ENCODE measurements at places on chromosomes 12 and 14. TPM values are rescaled to one million over a fixed set of nuclear protein-coding genes. Genes with fewer than 3 reads are reported as not detected.

DNA sequence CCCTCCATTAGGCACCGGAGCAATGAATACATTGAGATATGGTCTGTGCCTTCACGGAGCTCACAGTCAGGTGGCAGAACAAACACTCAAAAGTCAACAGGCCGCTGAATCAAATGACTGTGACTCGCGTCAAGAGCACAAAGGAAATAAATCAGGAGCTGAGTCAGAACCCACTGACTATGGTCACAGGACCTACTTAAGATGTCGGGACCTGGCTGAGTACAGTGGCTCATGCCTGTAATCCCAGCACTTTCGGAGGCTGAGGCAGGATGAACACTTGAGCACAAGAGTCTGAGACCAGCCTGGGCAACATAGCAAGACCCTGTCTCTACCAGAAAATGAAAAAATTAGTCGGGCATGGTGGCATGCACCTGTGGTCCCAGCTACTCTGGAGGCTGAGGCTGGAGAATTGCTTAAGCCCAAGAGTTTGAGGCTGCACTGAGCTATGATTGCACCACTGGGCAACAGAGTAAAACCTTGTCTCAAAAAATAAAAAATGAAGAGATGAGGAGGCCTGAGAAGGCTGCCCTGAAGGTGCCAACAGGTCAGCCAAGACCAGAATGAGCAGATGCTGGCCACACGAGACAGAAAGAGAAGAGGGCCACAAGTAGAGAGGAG lies 19.9 kb downstream of the TMEM233 start:
- no peak for DNase-seq

DNA sequence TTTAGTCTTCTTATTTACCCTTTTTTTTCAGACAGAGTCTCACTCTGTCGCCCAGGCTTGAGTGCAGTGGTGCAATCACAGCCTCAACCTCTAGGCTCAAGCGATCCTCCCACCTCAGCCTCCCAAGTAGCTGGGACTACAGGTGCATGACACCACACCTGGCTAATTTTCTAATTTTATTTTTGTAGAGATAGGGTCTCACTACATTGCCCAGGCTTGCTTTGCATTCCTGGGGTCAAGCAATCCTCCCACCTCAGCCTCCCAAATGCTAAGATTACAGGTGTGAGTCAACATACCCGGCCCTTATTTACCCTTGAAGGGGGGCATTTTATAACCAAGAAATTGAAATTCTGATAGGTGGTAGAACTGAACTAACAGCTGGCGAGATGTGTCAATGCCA lies 21.0 kb downstream of the HECTD4 start:
- no peak for DNase-seq

DNA sequence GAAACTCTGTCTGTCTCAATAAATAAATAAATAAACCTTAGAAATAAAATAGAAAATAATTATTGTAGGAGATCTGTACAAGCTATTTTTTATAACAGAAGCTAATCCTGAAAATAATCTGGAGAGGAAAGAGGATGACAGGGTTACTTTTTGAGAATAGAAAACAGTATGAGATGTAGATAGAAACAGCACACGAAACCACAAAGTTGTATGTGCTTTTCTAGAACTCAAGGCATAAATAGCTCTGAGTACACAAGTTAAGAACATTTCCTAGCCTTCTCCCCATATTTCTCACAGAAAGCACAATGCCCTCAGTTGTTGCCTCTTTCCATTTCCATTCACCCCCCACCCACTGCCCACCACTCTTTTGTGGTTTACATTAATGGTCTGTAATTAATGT lies 35.7 kb downstream of the SLC38A4 start:
- DNase-seq, result no peak

DNA sequence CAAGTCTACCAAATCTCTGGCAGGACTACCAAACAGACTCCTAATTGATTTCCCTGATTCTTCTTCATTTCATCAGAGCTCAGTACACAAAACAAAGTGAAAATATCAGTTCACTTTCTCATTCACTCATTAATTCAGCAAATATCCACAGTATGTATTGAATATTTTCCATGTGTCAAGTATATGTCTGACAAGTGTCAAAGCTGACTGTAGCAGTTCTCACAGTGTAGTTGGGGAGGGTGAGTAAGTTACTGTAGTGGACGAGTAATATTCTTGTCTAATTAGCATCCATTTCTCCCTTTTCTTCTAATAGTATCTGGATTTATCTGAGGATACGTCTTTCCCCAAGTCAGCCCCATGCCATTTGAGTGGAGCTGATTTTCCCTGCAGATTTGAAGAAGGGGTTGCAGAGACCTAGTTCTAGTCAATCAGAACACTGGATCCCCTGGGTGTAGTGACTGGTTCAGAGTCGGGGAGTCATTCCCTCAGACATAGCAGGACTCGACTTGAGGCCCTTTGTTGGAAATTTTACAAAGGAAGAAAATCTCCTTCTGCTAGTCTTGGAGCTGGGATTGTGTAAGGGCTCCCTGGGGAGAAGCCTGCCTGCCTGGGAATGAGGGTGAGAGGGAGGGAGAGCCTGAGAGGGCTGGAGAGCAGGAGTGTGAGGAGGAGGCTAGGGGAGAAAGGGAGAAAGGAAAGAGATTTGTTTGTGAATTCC lies 51.4 kb downstream of the GRIP1 start:
- DNase-seq, result no peak

DNA sequence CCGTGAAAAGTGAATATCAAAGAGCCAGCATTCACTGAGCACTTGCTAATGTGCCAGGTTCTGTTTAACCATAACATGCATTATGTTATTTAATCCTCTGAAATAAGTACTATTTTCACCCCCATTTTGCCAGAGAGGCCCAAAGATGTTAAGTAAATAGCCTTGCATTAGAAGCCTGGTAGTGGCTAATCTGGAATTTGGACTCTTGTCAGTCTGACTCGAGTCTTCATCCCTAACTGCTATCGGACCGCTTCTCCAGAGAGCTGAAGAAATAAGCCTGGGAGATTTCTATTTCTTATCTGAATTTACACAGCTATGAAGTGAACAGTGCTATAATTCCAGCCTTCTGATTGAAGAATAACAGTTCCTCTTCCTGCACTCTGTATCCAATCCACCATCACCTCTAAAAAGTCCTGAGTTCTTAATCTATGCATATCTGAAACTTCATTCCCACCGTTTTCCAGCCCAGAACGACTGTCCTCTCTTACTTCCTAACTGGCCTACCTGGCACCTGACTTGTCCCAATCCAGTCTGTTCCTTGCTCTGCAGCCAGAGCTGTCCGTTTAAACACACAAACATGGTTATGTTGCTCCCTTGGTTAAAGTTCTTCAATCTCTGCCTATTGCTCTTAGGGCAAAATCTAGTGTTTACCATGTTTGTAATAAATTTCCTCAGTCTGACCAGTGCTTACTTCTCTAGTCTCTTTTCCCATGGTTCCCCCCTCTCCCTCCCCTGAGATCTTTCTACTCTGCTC lies 2.3 kb downstream of the POLR3B start:
- no peak for DNase-seq

DNA sequence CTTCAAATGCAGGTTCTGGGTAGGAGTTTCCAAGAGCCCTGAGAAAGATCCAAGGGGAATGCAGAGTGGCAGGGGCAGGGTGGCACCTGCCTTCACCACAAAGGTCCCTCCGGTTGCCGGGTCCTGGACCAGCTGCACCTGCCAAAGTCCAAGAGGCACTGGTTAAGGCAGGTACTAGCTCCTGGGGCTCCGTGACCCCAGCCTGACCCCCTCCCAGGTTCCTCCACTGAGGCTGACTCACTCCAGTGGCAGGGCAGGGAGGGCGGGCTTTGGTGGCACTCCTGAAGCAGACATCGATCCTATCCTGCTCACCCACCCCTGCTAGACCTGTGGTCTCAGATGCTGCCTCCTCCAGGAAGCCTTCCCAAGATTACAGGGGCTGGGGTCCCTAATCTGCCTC lies 11.4 kb downstream of the RPS6KL1 start:
- no peak for DNase-seq

GRCh38 chr12:65892841-65893251 lies 68.6 kb downstream of the HMGA2 start:
- no peak for DNase-seq

DNA sequence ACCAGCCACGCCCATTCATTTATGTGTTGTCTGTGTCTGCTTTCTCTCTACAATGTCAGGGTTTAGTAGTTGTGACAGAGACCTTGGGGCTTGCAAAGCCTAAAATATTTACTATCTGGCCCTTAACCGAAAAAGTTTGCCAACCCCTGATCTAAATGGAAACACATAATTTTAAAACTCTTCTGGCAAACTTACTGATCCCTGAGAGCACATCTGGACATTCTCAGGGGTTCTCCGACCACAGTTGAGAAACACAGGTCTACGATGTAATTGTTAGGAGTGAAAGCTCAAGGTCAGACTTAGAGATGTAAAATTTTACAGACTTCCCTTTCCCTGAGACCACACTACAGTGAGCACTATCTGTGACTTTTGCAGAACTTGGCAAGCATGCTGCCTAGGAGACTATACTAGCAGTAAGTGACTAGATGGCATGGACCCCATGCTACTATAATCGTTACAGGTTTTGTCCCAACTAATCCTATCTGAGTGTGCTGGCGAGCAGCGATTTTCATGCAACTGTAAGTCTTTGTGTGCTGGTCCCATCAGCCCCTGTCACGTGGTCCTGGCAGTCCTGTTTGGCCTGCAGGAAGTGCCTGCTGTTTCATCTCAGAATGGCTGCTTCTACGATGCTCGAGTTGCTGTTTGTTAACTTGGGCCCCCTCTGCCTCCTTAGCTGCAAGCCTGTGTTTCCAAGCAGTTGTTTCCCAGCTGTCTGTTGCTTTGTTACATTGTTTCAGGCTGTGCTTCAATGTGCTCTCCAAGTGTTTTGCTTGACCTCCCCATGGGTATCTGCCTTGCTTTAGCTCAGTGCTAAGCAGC lies 21.6 kb downstream of the TMTC2 start:
- no peak for DNase-seq

DNA sequence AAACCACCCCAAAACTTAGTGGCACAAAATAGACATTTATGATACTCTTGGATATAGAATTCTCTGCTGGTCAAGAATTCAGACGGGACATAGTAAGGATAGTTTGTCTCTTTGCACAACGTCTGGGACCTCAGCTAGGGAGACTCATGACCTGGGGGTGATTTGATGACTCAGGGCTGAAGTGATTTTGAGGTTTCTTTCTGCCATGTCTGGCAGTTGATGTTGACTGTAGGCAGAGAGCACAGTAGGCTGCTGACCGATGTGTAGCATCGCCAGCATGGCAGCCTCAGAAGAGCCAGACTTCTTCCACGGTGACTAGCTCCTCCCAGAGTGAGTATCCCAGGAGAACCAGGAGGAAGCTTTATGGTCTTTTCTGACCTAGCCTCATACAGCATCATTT lies 88.9 kb upstream of the FRMD6 start:
- DNase-seq, result no peak

- no peak for DNase-seq
These were observed 58.7 kb downstream of the DRAM1 start for GRCh38 chr12:101935890-101936746.

DNA sequence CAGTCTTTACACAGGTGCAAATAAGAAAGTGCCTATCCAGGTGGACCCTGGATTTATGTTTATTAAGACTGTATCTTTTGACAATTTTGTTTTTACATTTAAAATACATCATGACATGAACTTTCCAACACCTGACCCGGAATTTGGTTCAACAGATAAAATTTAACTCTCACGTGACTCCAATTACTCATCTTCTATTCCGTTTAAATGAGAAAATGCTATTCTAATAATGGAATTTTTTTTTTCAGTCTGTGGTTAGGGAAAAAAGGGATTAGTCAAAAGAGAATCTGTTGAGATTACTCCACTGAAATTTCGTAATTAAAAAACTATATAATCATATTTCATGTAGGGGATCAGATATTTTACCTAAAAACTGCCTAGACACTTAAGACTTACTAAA lies 11.1 kb downstream of the VPS37B start:
- DNase-seq, result no peak

GRCh38 chr14:81519200-81520011 lies 14.2 kb downstream of the SEL1L start:
- DNase-seq, result no peak

GRCh38 chr14:55077170-55078151 lies 26.0 kb downstream of the MAPK1IP1L start:
- DNase-seq, result no peak

GRCh38 chr12:117847371-117847770 lies 121.4 kb downstream of the KSR2 start:
- DNase-seq, result no peak

- no peak for DNase-seq
These were observed 27.9 kb upstream of the MYF6 start for GRCh38 chr12:80679346-80680131.

DNA sequence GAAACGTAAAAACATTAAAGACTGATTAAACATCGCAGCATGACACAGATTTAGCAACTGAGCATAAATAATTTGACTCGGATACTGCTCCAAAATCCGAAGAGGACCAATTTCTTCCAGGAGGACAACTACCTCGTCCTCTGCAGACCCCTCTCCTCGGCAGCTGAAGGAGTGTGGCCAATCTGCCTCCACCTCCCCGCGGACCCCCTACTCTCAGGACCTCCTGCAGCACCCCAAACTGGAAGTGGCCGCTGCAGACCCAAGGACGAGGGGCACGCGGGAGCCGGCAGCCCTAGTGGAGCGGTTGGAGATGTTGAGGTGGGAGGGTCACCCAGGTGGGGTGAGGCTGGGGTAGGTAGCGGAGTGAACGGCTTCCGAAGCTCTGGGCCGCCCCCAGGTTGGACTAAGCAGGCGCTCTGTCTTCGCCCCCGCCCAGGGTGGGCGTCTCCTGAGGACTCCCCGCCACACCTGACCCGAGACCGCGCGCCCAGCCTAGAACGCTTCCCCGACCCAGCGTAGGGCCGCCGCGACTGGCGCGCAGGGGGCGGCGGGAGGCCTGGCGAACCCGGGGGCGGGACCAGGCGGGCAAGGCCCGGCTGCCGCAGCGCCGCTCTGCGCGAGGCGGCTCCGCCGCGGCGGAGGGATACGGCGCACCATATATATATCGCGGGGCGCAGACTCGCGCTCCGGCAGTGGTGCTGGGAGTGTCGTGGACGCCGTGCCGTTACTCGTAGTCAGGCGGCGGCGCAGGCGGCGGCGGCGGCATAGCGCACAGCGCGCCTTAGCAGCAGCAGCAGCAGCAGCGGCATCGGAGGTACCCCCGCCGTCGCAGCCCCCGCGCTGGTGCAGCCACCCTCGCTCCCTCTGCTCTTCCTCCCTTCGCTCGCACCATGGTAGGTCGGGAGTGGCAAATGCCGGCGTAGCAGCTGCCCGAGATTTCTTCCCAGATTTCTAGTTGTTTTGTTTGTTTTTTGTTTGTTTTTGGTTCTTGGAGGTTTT lies at the start of gene CALM1:
TSS of gene CALM1 (plus strand) at position 689 of the 999 bp plus-strand sequence. CDS start at position 891, 202 bp downstream.
- DNase-seq, result peak; percentile 92

Gene ATF7IP
- total RNA-seq, result 147 TPM

Gene NFATC4
- total RNA-seq, result not detected

Gene TMEM132D
- total RNA-seq, result not detected

Gene SOCS4
- total RNA-seq, result 21.3 TPM

Gene LTBR
- 2.8 TPM for total RNA-seq

Gene HOXC10
- total RNA-seq, result not detected

Gene TC2N
- total RNA-seq, result 260 TPM
